ENCODE measurements at places on chromosomes 4 and X. TPM values are rescaled to one million over a fixed set of nuclear protein-coding genes. Genes with fewer than 3 reads are reported as not detected.
A peak's percentile ranks its signal among the peaks of the same experiment; 100 is the strongest.

The SERTM2 gene
- 1.8 TPM for total RNA-seq

The MAGEC2 gene
- total RNA-seq = not detected

The STATH gene
- not detected for total RNA-seq

The CXCL10 gene
- total RNA-seq = 7.1 TPM

The FRMD7 gene
- total RNA-seq = 0.46 TPM

GRCh38 chr4:153518637-153519389 is 52.7 kb downstream of the TMEM131L start:
- no peak for DNase-seq

- no peak for DNase-seq
Measured at GRCh38 chr4:117331817-117332216, 246.4 kb upstream of the TRAM1L1 start.

DNA sequence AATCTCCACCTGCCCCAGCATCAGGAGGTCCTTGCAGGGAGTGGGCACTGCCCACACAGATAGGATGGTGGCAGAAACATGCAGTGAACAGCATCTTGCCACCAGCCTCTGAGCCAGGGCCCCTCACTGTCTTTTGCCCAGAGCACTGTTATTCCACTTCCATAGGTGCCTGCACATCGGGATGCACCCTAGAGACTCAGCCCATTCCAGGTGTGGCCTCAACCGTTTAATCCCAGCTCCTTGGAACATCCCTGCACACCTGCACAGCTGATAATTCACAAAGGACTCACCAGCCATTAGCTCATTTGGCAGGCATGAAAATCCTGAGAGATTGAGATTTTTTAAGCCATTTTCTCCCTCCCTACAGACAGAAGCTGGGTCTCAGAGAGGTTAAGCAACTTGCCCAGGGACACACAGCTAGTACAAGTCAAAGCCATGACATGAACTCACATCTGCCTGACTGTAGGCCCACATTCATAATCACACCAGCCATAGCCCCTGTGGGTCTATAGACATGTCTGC is 116.3 kb downstream of the EFNB1 start:
- DNase-seq = peak; percentile 49

DNA sequence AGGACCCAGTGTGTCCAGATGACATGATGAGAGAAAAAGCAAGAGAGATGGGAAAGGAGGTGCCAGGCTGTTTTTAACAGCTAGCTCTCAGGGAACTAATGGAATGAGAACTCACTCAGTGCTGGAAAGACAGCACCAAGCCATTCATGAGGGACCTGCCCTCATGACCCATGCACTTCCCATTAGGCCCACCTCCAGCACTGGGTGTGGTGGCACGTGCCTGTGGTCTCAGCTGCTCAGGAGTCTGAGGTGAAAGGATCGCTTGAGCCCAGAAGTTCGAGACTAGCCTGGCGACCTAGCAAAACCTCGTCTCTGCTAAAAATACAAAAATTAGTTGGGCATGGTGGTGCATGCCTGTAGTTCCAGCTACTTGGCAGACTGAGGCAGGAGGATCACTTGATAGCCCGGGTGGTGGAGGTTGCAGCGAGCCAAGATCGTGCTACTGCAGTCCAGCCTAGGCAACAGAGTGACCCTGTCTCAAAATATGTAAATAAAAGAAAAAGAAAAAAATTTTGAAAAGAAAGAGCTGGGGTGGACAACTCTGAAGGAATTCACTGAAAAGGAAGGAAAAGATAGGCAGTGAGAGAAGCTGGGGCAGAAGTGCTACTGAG is 50.9 kb downstream of the FAM193A start:
- DNase-seq = no peak

DNA sequence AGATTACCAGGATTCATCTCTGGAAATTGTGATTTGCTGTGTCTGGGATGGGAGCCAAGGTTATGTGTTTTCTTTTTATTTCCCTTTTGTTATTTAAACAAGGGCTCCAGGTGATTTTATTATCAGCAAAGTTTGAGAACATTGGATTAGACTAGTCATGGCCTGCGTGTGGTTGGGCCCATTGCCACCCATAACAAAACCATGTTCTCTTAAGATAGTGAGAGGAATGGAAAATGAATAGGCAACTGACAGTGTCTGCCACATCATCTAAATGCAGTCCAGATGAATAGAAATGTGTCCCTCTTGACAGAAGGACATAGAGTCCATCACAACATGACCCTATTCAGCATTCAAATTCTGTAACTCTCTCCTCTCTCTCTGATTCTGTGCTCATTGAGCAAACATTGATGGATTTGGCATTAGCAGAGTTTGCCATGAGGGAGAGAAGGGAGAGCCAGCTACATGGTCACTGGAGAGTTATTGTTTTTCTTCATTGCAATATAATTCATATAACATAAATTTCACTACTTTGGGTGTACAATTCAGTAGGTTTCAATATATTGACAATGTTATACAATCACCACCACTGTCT is 11.7 kb downstream of the XK start:
- DNase-seq = no peak

- DNase-seq = no peak
Measured at GRCh38 chr4:183388777-183389176, 55.7 kb upstream of the CDKN2AIP start.

DNA sequence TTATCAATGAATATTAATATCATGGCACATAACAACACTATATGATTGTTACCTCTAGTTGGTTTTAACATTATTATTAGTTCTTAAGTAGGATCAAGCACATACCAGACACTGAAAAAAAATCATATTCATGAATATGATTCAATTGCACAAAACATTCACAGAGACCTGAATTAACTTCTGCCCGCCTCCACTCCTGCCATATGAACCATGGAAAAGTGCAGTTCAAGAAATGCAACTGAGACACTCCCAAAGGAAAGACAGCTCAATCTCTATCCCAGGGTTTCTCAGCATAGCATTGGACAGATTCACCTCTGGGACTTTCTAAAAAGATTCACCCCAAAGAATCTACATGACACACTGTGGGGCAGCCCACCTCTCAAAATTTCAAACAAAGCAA is 103.5 kb upstream of the KCNIP4 start:
- no peak for DNase-seq

GRCh38 chr4:137430171-137430570 is 102.1 kb downstream of the PCDH18 start:
- DNase-seq = no peak

GRCh38 chrX:17412692-17413091 is 37.7 kb downstream of the NHS start:
- no peak for DNase-seq

Data from spleen (tissue), 13 donors.